Neural crest cell (in vitro differentiated cells): ENCODE measurements at places on chromosomes 5 and 9. TPM values are rescaled to one million over a fixed set of nuclear protein-coding genes. Genes with fewer than 3 reads are reported as not detected.

DNA sequence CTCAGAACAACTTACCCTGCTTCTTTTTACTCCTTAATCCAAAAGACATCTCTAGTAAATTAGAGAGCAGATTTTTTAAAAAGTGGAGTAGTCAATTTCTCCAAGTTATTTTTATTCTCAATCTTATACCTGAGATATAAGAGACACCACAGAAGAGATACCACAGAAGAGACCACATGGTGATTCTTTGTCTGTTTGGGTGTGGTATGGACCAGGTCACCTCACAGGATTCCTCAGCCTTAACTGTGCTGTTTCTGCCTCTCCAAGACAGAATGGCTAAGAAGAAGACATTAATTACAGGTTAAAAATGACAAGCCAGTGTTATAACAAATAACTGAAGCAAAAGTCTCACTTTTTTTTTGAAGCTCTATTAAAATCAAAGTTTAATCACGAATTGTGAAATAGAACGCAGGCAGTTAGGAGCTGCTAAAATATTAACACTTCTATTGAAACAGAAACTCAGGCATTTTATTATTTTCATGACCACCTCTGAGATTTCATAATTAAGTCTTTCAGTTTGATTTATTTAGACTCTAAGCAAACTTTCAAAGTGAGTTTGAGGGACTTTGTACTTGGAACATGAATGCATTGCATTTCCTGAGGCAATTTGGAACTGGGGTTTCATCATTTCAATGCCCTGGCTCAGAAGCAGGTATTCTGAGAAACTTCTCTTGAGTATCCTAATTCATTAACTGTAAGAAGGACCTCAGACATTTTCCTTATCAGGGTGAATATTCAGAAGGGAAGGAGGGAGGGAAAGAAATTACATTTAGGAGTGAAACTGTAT is 280.7 kb downstream of the KCTD16 start:
- no peak overlapping the region for H3K4me3 ChIP-seq
- no peak overlapping the region for H3K27ac ChIP-seq
- H3K4me1 ChIP-seq, result no peaks in the 10 kb centered on the region
- DNase-seq, result no peak
- H3K27me3 ChIP-seq, result no peaks in the 10 kb centered on the region

GRCh38 chr5:168104811-168105481 is 186.5 kb upstream of the WWC1 start:
- H3K36me3 ChIP-seq, result no peaks in the 10 kb centered on the region
- no peak overlapping the region for H3K4me3 ChIP-seq
- peaks cover 20% of the 10 kb centered on the region for H3K4me1 ChIP-seq
- H3K27me3 ChIP-seq, result no peaks in the 10 kb centered on the region
- H3K27ac ChIP-seq, result peak overlapping the region; percentile 1

Gene C1QTNF2
- total RNA-seq, result 0.42 and 0.43 TPM in 2 replicates

GRCh38 chr5:66807743-66808142 is 211.6 kb downstream of the MAST4 start:
- H3K4me3 ChIP-seq, result no peak overlapping the region
- no peak for DNase-seq
- peaks cover 16% of the 10 kb centered on the region for H3K27me3 ChIP-seq

DNA sequence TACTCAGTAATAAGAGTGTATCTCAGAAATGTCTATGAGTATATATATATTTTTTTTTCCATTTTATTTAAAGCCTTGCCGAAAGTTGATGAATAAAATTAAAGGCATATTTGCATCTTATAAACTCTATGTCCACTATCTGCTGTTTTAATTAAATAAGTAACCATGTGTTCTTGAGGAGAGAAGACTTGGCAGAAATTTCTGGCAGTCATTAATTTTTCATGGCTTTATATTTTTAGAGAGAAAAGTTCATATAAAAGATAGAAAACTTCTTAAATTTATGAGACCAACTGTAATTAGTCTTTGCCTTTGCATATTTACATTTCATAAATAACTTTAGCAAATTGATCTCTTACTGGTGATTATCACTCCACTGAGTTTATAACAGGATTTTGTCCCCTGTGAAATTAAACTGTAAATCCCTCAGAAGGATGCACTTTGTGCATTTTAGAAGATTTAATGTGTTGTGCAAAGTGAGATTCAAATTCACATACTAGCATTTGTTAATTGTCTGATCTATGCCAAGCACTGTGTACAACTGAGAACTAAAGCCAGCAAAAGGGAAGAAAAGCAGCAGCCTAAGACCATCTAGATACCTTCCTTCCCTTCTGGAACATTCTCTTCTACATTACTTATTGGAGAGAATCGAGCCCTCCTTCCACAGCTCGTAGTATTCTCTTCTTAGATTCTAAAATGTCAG is 108.7 kb downstream of the SNCAIP start:
- peaks cover 2% of the 10 kb centered on the region for H3K36me3 ChIP-seq
- DNase-seq, result no peak
- peaks cover 14% of the 10 kb centered on the region for H3K4me1 ChIP-seq
- no peak overlapping the region for H3K27ac ChIP-seq
- peaks cover 3% of the 10 kb centered on the region for H3K27me3 ChIP-seq

Gene C5orf46
- not detected in 2 replicates for total RNA-seq

- no peaks in the 10 kb centered on the region for H3K4me1 ChIP-seq
- no peak overlapping the region for H3K4me3 ChIP-seq
- peaks cover 3% of the 10 kb centered on the region for H3K27me3 ChIP-seq
Measured at GRCh38 chr5:10620346-10620745, 56.5 kb downstream of the ANKRD33B start.

Gene ZDHHC11B
- 3.0 and 3.5 TPM in 2 replicates for total RNA-seq

DNA sequence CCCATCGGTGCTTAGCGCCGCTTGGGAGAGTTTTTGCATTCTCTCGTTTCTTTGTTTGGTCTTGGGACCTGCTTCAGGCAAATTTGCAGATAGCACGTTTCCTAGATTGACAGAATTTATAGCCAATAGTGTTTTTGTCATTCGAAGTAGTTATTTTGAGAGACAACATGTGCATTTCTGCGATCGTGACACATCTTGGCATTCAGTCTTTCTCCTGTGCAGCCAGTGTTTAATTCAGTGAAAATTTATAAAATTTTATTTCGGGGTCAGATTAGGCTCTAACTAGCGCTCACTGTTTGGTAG is 830 bp downstream of the PRRC1 start:
- peak overlapping the region; percentile 85 for H3K27ac ChIP-seq
- H3K36me3 ChIP-seq, result peaks cover 15% of the 10 kb centered on the region
- no peak for DNase-seq
